ENCODE measurements at places on chromosomes 5 and 9.
A peak's percentile ranks its signal among the peaks of the same experiment; 100 is the strongest.

DNA sequence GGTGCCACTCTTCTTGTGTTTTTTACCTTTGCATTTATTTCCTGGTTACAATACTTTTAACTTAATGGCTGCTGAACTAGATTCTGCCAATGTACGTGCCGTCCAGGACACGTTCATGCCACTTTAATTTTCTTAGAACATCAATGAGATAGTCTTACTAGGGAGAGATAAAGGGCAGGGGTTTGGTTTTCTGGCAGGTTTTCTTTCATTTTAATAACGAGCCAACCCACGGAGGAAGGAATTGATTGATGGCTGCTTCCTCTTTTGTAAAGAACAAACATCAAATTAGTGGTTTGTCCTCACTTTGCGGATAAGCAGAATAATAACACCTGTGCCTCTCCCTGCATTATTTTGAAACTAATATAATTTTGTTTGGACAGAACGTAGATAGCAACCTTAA lies 135.7 kb downstream of the DOCK8 start:
- DNase-seq = no peak

GRCh38 chr9:70488098-70488792 lies 73.8 kb upstream of the KLF9 start:
- DNase-seq = no peak

DNA sequence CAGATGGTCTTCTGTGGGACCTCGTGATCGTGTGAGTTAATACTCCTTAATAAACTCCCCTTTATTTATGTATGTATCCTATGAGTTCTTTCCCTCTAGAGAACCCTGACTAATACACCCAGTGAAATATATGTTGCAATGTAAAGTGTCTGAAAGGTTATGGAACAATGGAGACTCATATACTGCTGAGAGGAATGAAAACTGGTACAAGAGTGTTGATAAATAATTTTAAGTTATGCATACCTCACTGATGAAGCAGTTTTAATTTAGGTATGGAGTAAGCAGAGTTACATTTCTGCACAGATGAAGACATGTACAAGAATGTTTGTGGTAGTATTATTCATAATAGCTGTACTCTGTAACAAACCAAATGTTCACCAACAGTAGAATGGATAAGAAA lies 438.3 kb downstream of the TAF11L14 start:
- DNase-seq = no peak

DNA sequence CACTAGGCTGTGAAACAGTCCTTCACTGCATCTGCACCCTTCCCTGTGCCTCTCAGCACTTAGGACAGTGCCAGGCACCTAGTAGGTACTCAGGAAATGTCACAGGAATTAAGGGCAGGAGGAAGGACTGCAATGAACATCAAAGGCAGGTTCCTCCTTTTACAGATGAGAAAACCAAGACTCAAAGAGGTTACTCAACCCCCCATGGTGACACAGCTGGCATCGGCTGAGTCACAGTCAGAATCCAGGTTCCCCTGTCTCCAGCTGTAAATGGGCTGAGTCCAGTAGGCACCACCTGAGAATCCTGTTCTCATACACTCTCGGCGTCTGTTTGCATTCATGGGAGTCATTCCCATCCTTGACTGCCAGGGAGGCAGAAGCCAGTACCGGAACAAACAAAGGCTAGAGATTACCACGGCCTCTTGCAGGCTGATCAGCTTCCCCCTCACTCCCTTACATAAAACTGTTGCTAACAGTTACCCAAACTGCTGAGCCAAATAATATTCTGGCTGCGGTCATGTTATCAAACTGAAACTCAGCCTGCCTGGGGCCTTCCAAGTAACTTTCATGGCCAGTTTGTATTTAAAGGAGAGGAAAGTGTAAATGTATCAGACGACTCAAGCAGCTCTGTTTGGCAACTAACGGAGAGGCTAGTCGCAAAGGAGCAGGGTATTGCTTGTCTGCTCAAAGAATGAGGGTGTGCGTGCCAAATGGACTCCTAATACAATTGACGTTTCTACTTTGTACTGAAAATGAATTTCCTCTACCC lies 201.7 kb downstream of the PAPPA start:
- no peak for DNase-seq

DNA sequence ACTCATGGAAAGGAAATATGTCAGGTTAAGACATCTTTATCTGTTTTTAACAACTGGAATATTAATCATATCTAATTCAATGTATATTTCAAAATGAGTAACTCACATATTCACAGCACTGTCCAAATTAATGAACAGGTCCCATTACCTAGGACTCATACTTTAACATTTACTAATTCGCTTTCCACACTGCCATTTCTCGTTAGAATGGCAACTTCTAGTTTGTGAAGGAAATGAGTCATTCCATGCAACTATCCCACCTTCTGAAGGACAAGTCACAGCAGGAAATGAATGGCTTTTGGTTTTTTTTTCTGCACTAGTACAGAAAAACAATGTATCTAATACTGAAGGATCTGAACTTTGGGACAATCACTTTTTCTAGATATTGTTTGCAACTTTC lies 24.6 kb upstream of the IFNK start:
- DNase-seq = no peak

DNA sequence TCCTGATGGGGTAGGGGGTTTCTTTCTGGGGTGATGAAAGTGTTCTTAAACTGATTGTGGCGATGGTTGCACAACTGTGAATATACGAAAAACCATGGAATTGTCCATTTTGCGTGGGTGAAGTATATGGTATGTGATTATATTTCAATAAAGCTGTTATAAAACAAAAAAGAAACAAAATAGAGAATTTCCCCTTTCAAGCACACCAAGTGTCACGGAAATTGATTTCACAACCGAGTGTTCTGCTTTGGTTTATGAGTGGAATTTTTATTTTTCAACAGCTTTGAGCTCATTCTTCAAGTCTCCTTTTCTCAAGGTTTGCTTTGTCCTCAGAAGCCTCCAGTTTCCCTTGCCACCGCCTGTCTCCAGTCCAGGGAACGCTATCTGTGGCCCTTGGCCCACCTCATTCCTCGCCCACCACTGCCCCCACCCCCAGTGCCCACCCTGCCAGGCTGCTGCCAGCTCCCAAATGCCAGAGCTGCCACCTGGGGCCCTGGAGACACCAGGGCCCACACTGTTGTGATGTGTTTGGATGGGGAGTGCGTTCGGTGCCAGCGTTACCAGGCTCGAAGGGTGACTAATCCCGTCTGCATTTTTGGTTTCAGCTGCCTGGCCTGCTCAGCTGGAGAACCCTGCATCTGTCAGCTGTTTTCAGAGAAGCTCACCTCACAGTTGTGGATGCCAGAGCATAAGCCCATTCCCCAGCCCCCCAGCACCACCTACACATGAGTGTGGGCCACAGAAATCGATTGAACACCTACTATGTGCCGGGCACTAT lies 30.4 kb downstream of the DUSP1 start:
- DNase-seq = no peak

DNA sequence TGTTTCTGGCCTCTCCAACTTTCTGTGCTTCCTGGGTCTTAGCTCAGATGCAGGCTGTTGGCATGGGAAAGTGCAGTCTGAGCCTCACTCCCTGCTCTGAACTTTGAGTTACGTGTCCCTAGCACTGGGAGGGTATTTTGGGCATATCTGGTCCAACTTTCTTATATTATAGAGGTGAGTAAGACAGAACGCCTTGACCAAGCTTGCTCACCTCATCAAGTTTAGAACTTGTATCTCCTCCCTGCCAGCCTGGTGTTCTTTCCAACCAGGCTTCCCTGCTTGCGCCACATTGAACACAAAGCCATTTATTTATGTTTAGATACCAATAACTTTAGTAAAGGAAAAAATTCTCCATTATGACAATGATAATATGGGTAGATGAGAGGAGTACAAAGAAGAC lies 33.2 kb downstream of the TNC start:
- DNase-seq = no peak

- peak; percentile 15 for DNase-seq
Observed at GRCh38 chr9:2489838-2490314, 131.7 kb upstream of the VLDLR start.

GRCh38 chr5:171093598-171093997 lies 215.4 kb upstream of the TLX3 start:
- no peak for DNase-seq

DNA sequence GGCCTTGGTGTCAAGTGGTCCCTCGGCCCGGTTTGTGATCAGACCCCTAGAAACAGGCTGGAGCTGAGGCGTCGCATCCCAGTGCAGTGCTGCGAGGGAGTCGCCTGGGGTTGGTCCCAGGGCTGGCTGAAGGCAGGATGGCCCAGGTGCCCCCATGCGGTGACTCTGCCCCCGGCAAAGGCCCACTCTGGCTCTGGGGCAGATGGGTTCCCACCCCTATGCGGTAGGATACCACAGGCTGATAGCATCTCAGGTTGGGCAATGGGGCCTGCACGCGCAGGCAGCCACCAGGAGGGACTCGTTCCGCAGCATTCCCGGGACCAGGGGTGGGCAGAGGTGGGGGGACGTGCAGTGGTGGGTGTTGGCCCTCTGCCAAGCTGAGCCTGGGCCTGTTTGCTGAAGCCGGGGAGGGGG lies 86.0 kb downstream of the RXRA start:
- DNase-seq = no peak

DNA sequence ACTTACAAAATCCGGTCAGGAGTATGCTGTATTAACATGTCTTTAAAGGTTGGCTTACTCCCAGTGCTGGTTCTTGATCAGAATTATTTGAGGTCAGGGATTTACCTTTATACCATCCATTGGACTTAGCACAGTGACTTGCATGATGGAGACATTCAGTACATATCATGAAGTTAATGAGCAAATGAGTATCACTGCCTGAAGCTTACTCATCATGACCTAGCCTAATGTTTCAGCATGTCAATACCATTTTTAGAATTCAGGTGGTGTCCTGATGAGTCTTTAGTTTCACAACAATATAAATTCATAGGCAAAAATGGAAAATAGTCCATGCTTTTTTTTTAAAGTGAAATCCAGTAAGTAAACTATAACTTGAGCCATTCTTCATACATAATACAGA lies 226.0 kb upstream of the C9orf72 start:
- DNase-seq = no peak

DNA sequence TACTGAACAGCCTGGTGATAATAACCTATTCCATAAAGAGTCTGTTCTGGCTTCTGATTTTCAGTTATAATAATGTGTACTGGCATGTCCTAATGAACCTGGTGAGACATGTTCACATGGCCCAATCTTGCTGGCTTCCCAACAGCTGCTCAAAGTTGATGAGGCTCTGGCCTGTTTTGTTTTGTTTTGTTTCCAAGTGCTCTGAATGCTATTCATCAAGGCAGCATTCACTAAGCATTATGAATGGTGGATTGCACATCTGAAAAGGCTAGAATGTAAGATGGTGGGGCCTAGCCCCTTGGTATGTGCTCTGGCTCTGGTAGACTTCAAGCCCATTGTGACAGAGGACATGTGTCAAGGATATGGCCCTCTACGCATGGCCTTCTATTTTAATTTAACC lies 388.5 kb downstream of the PSAT1 start:
- no peak for DNase-seq

- DNase-seq = no peak
Observed at GRCh38 chr9:101668421-101668820, 70.0 kb downstream of the GRIN3A start.

DNA sequence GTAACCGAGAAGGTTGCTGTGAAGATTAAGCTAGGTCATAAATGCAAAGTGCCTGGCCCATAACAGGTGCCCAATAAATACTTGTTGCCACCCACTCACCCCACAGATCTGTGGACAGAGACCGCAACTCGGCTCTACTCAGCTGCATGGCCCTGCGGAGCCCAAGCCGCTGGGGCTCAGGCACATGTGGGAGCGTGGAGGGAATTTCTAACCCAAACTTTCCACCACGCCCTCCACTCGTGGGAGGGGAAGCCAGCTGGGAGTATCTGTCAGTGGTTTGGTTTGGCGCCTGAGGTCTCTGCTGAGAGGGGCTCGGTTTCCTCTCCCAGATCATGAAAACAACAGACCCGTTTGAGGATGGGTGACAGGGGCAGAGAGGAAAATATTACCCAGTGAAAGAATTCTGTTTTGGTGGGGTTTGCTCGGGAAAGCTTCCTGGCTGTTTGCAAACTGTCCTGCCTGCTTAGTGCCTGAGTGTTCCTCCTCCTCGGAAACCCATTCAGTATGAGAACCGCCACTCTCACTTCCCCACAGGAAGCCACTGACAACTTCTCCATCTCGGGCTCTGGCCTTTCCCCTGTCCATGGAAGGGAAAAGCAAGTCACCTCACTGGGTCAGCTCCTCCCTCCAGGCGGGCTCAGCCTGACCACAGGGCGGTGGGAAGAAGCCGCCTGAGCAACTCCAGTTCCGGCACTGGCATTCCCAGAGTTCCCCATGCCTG lies 60.1 kb downstream of the RGS3 start:
- peak; percentile 80 for DNase-seq

DNA sequence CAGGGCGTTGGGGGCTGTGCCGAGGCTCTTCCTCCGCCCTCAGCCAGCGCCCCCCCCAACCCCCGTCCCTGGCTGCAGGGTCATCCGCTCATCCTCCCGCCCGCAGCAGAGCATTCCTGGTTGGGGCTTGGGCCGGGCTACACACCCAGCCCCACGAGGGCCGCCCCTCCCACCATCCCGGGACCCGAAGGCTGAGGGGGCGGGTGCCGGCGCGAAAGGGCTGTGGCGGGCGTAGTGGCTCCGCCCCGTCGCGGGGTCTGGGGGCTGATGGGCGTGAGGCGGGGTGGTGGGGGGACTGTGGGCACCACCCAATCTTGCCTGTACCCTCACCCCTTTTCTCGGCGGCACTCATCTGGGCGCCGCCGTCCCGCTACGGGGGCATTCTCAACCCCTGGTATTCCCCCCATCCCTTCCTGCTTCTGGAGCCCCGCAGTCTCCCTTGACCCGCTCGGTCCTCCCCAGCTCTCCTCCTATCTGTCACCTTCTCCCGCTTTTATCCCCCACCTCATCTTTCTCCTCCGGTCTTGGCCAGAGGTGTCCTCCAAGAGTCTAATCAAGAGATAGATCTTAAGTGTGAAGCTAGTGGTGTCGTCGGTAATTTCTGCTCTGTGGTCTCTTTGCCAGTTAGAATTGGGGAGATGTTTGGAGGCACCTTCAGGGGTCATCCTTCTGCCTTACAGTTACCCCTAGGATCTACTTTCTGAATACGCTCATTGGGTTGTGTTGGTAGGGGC lies 1.6 kb downstream of the FER start:
- DNase-seq = peak; percentile 70

- DNase-seq = peak; percentile 52
Observed at GRCh38 chr5:14286574-14287421, 143.7 kb downstream of the TRIO start.

- no peak for DNase-seq
Observed at GRCh38 chr5:133797167-133797566, 171.3 kb downstream of the C5orf15 start.

- DNase-seq = no peak
Observed at GRCh38 chr9:87243602-87244001, 254.1 kb upstream of the DAPK1 start.

GRCh38 chr5:53194086-53194485 lies 84.5 kb upstream of the MOCS2 start:
- no peak for DNase-seq

- peak; percentile 18 for DNase-seq
Observed at GRCh38 chr5:35117967-35118366, 70.2 kb upstream of the AGXT2 start.
